NAMALWA (cell line): ENCODE measurements at places on chromosomes 5 and 9.

- DNase-seq: peak; percentile 82
Observed at GRCh38 chr9:7974335-7974960, 174.9 kb upstream of the DMAC1 start.

DNA sequence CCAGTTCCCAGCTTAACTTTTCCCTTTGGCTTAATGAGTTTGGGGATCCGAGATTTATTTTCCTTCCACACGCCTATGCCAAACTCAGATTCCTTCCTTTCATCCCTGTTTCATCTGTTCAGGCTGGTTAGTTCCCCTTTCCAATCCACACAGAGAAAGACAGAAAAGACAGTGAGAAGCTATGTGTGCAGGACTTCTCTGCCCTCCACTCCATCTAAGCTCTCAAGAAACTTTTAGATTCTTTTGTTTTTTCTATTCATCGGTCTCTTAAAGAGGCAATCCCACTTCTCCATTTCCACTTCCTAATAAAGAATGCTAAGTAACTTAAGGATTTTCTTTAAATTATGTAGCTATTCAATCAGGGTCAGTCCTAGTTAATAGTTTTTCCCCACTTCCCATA, 11.2 kb downstream of the ITGA1 start:
- no peak for DNase-seq

GRCh38 chr9:97786341-97786740, 66.7 kb upstream of the FOXE1 start:
- DNase-seq: no peak

GRCh38 chr5:26757941-26758340, 280.4 kb downstream of the CDH9 start:
- no peak for DNase-seq

GRCh38 chr9:131735238-131736128, 4.4 kb downstream of the RAPGEF1 start:
- no peak for DNase-seq

DNA sequence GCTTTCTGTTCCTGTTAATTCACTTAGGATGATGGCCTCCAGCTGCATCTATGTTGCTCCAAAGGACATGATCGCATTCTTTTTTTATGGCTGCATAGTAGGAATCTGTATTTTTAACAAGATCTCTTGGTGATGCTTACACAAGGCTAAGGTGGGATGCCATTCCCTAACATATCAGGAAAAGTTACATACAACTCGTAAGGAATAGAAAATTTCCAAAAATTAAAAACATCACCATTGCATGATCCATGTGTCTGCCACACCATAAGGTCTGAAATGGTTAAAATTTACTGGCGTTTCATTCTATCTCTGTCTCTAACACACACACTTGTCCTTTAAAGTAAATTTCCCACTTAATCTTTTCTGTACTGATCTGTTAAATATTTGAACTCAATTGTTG, 608.4 kb downstream of the PRELID2 start:
- DNase-seq: no peak

DNA sequence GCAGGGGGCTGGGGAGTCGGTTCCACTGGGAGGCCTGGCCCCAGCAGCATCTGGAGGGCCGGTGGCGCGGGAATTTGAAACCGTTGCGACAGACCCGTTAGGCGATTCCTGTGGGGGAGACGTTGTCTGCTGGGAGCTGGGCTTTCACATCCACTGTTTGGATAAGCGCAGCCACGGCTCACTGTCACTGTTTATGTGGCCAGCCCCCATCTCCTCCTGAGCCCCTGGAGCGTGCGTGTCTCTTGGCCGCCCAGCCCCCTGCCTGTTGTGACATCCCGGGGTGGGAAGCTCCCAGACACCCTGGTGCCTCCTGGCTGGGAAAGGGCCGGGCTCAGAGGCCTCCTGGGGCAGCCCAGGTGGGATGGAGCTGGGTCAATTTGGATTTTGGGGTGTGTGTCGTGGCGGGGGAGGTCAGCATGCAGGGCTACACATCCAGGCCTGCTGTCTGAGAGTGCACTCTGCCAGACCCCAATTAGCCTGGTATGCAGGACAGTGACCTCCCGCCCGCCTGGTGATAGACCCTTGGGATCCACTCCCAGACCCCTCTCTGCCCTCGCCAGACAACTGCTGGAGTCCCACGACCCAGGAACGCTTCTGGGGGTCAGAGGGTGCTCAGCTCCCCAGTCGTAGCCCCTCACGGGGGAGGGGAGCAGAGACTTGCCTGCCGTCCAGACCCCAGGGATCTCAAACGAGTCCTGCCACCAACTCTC, 62.0 kb upstream of the RNU6ATAC start:
- no peak for DNase-seq

DNA sequence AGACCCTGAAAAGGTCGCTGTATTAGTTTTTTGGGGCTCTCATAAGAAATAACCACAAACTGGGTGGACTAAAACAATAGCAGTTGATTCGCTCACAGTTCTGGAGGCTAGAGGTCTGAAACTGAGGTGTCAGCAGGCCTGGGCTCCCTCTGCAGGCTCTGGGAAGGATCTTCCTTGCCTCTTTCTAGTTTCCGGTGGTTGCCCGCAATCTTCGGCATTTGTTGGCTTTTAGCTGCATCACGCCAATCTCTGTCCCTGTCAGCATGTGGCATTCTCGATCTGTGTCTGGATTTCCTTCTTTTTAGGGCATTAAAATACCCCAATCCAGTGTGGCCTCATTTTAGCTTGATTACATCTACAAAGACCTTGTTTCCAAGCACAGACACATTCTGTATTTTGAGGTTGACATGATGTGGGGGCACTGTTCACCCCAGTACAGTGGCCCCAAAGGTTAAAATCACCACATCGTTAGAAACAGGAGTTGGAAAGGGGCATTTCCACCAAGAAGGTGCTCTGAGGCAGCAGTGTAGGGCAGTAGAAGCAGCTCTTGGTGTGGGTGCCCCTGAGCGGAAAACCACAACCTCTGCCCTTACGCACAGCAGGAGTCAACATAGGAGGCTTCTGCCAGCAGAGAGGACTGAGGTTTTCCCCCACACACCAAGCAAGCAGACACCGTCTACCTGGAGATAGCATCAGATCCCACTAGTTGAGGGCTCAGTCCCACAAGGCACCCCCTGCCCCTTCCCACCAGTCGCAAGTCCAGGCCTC, 13.5 kb downstream of the ZNF79 start:
- DNase-seq: no peak

GRCh38 chr9:135647884-135648283, 8.5 kb upstream of the GLT6D1 start:
- DNase-seq: peak; percentile 19

DNA sequence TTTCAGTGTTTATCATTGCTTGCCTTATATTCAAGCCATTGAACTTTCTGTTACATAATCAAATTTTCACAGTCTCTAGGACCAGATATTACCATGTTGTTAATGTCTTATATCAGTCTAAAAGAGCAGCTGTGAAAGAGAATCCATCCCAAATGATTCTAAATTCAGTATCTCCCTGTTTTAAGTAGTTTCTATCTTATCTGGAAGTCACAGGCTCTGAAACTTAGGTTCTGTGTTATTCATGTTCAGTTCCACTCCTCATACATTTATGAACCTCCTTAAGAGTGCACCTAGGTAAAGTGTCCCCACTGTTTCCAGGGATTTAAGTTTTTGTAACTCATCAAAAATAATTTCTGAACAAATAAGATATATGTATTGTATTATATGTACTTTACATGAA, 9.7 kb downstream of the LYRM7 start:
- no peak for DNase-seq

DNA sequence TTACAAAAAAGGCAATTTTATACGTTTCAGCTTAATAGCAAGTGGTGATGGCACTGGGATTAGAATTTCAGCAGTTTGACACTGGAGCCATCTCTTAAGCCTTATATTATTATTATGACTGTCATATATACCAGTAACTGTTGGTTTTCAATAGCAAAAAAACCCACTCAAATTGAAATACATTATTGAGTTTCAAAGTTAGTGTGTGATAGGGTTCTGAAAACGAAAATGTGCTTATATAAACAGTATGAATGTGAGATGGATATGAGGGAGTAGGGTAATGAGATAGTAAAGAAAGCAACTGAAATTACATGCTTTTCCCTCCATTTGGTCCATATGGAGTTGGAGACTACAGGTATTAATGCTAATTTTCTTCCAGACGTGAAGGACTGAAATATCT, 68.6 kb upstream of the ACTBL2 start:
- no peak for DNase-seq

DNA sequence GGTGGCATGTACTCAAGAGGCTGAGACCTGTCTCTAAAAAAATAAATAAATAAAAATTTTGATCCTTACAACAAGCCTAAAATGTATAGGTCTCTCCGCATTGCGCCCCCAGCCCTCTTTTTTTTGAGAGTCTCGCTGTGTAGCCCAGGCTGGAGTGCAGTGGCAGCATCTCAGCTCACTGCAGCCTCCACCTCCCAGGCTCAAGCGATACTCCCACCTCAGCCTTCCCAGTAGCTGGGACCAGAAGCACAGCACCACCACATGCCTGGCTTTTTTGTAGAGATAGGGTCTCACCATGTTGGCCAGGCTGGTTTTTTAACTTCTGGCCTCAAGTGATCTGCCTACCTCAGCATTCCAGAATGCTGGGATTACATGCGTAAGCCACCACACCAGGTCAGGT, 2.2 kb upstream of the GARIN3 start:
- DNase-seq: no peak

DNA sequence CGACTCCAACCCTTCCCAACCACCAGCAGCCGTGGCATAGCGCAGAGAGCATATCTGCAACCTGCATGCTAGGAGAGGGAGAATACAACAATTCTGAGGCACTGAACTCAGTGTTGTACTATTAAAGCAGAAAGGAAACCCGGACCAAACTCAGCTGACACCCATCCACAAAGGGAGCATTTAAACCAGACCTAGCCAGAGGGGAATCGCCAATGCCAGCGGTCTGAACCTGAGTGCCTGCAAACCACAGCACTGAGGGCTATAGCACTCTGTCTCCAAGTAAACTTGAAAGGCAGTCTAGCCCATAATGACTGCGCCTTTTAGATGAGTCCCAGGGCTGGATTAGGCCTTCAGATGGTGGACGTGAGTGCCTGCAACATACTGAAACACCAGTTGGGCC, 494.4 kb upstream of the PTPRD start:
- no peak for DNase-seq

DNA sequence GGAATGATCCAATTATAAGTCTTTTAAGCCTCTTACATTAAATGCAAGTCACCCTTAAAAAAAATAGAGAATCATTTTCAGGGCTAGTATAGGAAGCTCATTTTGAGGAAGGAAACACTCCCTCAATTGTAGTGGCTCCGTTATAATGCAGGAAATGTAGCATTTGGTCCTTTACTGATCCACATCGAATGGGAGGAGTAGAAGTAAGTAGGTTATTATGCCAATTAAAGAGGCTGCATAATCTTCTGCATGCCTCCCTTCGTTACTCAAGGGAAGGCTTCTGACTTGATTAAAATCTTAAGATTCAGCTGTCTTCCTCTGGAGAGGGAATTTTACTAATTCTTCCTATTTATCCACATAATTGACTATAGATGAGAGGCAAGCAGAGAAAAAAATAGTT, 579.2 kb upstream of the COX7C start:
- no peak for DNase-seq

DNA sequence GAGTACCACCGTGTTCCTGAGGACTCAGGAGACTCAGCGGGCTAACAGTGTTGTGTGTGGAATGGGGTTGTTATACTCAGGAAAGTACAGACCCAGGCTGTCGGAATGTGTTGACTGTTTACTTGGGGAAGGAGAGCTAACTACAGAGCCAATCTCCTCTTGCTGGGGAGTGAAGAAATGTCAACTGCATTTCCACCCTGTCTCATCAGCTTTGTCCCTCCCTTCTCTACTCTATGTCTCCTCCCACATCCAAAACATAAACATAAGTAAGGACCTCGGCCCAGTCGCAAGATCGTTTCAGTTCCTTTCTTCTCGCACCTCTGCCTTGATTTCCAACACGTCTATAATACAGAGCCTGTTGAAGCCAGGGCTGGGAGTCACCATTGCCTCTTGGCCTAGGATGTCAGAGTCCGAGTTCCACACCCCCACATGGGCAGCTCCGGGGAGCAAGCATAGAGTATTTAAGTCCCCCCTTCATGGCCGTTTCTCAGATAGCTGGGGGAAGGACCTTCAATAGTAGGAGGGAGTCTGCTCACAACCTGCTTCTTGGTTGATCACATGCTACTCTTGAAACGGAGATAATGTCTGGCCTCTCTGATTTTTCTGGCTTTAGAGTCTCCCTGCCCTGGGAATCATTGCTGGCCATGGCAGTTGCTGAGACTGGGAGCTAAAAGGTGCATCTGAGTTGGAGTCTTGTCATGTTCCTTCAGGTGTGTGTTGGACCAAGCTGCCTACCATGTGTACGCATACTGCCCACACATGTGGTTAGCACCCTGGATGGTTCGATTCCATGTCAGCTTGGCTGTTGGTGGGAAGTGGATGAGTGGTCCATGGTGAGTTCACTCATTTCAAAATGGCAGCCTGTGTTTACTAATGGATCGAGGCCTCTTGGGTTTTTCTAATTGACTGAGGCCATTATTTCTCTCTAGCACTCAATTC, 147.3 kb downstream of the MTX3 start:
- no peak for DNase-seq

- DNase-seq: no peak
Observed at GRCh38 chr5:158758675-158759074, 341.0 kb downstream of the EBF1 start.

- no peak for DNase-seq
Observed at GRCh38 chr5:179421144-179421901, 76.1 kb upstream of the ADAMTS2 start.

- no peak for DNase-seq
Observed at GRCh38 chr5:178388386-178389025, 155.9 kb upstream of the PHYKPL start.

GRCh38 chr9:121748727-121749423, 97.4 kb downstream of the DAB2IP start:
- DNase-seq: no peak

DNA sequence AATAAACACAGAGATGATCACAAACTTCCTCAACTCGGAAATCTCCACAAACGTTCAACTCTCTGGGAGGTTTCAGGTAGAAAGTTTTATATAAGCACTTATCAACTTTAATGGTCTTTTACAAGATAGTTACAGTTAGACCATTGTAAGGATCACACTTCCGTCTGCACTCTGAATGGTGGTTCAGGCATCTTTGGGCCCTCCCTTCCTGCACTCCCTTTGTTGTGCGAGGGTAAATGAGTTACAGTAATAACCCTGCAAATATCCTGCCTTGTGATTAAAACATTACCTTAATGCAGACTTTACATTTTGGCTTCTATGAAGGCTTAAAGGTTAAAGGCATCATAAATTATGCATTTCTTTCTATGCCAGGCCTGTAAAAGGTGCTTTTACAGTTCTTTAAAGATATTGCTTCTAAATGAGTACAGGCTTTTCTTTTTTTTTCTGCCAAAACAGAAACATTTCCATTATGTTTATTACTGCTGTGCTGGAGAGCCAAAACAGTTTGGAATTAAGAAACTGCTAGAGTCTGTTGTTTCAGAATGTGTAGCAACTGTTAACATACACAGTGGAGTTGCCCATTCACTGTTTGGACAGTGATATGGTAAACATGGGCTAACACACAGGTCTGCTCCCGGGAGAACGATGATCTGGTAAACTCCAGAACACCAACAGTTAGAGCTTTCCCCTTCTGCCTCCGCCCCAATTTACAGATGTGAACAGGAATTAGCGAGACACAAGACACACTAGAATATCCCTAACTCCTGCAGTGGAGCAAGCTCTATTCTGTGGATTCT, 1.1 kb downstream of the PRUNE2 start:
- no peak for DNase-seq
